ENCODE measurements at places on chromosomes 6 and 20. TPM values are rescaled to one million over a fixed set of nuclear protein-coding genes. Genes with fewer than 3 reads are reported as not detected.

The RMND1 gene
- 22.0 TPM for total RNA-seq

- no peak for DNase-seq
Observed at GRCh38 chr6:88764081-88764480, 199.3 kb downstream of the RNGTT start.

GRCh38 chr20:37393196-37393862 lies 47.4 kb downstream of the SRC start:
- no peak for DNase-seq

The OR12D3 gene
- not detected for total RNA-seq

DNA sequence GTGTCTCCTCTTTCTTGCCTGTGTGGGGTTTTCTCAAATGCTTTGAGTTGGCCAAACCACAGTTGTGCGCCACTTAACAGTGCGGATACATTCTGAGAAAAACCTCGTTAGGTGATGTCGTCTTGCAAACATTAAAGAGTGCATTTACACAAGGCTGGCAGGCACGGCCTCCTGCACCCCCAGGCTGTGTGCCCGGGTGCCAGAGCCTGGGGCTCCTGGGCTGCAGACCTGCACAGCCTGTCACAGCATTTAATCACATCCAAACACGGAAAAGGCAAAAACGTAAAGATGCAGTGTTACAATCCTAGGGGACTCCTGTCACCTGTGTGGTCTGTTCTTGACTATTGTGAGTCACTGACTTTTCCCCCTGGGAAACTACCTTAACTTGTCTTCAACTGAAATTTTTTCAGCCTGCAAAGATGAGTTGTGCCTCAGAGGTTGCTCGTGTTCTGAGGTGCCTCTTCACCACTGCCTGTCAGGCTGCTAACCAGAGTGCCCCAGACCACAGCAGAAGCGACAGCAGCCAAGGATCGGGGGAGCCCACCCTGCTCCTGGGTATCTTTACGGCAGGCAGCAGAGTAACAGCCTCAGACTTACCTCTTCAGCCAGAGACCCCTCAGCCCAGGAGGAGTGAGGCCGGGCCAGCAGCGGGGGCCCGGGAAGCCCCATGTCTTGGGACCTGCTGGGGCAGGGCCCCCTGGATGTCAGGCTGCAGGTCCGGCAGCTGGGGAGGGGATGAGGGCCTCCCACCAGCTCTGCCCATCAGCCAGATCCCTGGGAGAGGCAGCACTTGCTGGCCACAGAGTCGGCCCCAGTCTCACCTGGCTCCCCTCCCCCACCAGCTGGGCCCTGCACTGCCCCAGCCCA lies 683 bp upstream of the C20orf204 start:
- DNase-seq = no peak

The PSORS1C1 gene
- total RNA-seq = 0.45 TPM

The TCP1 gene
- total RNA-seq = 170 TPM

DNA sequence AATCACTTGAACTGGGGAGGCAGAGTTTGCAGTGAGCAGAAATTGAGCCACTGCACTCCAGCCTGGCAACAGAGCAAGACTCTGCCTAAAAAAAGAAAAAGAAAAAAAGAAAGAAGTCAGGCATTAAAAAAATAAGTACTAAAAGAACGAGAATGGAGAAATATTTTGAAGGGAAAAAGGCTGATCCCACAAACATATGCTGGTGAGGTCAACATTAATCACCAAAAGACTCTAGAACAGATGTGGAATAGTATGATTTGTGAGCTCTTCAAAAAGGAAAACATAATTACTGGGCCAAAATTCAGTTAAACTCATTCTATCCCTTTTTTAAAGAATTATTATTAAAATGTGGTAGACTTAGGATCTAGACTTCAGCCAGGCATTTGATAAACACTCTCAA lies 61.2 kb upstream of the NRSN1 start:
- DNase-seq = no peak

- no peak for DNase-seq
Observed at GRCh38 chr20:3672547-3673171, 9.2 kb downstream of the ADAM33 start.

The MUCL3 gene
- not detected for total RNA-seq

GRCh38 chr6:140183881-140184280 lies 809.4 kb upstream of the CITED2 start:
- no peak for DNase-seq

DNA sequence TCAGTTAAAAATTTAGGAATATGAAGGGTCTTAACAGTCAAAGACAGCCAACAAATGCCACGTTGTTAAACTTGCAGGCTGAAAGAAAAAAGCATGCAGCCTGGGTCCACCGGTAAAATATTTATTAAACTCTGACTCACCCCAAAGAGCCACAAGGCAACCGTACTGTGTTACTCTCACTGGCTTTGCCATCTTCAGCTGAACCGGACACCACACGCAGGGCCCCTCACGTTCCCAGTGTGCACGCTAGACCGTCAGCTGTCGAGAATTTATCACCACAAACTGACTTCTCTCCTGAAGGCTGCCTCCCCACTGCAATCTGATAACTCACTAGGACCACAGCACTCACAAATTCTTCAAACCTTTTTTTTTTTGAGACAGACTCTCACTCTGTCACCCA lies 30.7 kb downstream of the HUS1B start:
- DNase-seq = no peak

- DNase-seq = no peak
Observed at GRCh38 chr6:111846492-111847409, 26.5 kb downstream of the FYN start.

The WFDC5 gene
- total RNA-seq = not detected

GRCh38 chr20:16864069-16864468 lies 115.9 kb downstream of the OTOR start:
- no peak for DNase-seq

The CTCFL gene
- total RNA-seq = 0.16 TPM

The FOXC1 gene
- 7.6 TPM for total RNA-seq

The MUC22 gene
- total RNA-seq = not detected

The C4A gene
- total RNA-seq = 36.2 TPM

DNA sequence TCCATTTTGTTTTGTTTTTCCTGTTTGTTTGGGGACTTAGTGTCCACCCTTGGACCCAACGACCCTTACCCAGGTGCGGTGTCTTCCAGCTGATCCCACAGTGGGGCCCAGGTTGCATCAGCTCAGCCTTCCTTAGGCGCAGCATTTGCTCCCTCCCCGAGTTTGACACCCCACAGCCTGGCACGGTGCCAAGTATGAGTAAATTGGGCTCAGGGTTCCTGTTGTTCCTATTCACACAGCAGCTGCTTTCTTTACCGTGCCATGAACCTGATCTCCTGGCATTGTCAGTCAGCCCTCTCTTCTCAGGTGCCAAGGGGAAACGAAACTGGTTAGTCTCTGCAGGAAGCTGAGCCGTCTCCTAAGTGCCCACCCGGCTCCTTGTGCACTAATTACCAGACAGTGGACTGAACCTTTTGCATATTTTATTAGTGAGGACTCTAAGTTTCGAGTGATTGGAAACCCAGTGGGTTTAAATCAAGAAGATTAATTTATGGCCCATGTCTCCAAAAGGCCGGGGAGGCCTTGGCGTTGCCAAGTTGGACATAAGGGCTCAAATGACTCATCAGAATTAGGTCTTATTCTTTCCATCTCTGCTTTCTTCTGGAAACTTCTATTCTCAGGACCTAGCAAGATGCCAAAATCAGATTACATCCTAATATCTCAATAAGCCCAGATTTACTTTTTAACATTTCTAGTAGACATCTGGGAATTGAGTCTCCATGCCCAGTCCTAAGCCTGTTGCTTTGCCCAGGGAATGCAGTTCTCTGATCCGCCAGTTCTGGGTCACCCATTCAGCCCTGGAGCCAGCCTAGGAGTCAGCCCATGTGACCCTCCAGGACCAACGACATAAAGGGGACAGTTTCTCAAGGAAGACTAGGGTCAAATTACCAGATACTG lies 68.8 kb downstream of the TSHZ2 start:
- no peak for DNase-seq

The AFG1L gene
- total RNA-seq = 7.0 TPM

DNA sequence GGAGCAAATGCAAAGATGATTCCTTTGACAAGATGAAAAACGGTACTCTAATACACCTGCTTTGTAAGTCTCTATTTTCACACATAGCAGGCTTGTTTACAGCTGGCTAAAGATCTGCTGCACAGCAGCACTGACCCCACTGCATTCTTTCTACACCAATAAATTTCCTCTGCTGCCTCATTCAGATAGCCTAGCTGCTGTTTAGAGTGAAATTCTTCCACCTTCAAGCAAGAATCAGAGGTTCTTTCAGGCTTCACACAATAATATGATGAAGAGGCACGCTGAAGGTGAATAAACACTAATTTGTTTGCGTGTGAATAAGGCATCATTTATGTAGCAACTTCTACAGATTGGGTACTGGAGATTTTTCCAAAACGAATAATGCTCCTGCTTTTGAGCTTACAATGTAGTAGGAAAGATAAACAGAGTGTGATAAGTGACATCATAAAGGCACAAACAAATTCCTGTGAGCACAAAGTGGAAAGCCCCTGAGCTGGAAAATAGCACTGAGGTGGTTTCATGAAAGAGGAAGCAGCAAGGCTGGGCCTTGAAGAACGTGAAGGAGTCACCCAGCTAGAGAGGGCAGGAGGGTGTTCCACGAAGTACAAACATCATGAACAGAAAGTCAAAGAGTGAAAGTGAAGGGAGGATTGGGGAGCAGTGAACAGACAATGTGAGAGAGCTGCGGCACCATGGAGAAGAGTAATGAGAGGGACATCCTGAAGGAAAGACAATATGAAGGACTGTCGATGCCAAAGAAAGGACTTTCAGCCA lies 543.4 kb downstream of the CD83 start:
- DNase-seq = no peak

- DNase-seq = no peak
Observed at GRCh38 chr6:57261926-57262325, 39.8 kb upstream of the RAB23 start.

DNA sequence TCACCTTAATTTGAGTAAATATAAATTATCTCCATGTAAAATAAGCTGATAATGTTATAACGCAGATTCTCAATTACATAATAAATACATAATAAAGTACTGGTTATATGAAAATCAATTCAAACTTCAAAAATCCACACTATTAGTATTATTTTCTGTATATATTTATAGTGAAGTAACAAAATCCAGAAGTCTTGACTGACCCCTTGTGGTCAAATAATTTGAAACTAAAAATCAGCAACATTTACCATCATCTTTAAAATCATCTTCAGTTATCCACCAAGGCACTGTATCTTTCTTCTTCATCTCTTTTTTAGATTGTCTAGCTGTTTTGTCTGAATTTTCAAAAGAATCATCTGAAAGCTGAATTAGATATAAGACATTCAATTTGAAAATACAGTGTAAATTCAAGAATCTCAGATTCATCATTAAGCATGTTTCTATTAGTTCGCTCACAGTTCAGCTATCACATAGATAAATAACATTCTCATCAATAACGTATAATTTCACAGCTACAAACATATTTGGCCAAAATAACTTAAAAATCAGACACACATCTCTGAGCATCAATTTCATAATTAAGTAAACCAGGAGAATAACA lies 6.5 kb downstream of the CEP162 start:
- no peak for DNase-seq

DNA sequence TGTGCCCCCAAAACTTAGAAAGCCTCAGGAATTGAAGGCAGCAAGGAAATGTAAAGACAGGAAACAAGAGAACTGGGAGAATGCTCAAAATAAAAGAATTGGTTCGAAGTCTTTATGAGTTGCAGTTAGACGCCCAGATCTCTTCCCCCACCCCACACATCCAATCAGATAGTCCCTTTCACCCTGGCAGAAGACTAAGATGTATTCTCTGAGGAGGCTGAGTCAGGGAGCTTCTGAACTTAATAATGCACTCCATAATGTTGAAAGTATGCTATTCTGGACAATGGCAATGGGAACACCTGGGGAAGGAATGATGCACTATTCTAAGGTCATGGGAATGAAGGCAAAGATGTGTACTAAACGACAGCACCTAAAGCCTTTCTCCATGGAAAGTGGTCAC lies 173.6 kb downstream of the MTFR2 start:
- DNase-seq = no peak

The TNFRSF21 gene
- 55.7 TPM for total RNA-seq

DNA sequence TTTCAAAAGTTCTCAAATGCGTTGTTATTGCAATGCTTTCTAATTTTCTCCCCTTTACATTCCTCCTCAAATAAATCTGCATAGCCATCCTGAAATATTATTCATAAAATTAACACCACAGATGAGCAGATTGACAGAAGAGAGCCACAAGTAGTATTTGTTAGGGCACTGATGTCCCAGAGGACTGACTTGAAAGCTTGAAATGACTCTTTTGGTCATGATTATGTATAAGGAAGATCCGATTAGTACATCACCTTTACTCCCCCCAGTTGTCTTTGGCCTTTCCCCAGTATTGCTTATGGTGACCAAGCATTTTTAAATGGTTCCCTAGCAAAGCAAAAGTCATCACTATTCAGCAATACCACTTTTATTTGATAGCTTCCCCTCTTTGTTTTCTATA lies 187.6 kb downstream of the ADAT2 start:
- DNase-seq = no peak

The SLCO4A1 gene
- total RNA-seq = 44.4 TPM

The TP53TG5 gene
- total RNA-seq = not detected
